NCI-H1694 (cell line): ENCODE measurements at places on chromosomes 5 and 9.
A peak's percentile ranks its signal among the peaks of the same experiment; 100 is the strongest.

GRCh38 chr5:147400881-147401280 is 109.0 kb downstream of the DPYSL3 start:
- DNase-seq: no peak

GRCh38 chr9:137237759-137238726 is 3.0 kb upstream of the TUBB4B start:
- no peak for DNase-seq

GRCh38 chr5:13572163-13572562 is 372.3 kb downstream of the DNAH5 start:
- no peak for DNase-seq

DNA sequence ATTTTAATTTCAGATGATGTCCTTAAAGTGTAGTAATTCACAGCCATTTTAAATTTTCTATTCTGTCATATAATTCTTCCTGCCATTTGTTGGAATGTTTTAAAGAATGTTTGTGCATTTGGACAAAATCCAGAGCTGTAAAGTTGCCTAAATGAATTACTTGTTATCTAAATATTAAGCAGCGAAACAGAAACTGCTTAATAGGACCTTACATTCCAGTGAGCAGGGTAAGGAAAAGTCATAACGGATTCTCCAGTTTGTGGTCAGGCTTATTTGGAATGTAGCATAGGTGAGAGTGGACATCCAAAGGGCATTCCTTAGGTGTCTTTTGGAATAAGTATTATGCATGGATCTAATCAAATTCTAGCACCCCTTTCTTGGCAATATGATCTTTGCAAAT is 410.4 kb upstream of the PTPRD start:
- no peak for DNase-seq

GRCh38 chr9:138105561-138106505 is 228.3 kb downstream of the CACNA1B start:
- DNase-seq: no peak

DNA sequence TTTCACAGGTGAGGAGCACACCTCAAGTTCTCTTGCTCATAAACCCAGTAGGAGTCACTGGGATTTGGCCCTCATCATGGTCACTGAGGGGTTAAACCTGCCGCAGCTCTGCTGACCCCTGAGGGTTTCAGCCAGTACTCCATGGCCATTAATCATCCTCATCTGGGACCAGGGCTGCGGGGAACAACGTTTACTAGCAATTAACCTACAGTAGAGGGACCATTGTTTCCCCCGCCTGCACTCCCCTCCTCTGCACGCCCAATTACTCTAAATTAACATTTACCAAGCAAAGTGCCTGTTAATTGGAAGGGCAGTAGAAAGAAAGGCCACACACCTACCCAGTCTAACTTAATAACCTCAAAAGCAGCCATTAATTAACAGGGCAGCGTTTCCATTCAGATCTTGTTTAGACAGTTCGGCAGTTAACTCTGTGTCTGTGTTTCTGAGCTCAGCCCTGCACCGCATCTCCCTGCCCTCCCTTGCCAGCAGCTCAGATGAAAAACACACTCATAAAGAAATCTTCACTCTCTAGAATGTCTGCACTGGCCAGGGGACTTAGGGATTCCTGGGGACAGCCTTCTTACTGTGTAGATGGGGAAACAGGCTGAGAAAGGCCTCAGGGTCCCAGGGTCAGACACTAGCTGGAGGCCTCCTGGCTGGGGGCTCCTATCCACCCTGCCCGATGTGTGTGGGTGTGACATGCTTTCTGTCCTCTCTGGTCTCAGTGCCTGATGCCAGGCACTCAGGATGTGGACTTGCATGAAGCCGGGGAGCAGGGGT is 51.6 kb downstream of the ALG2 start:
- peak; percentile 12 for DNase-seq

- no peak for DNase-seq
These were observed 27.5 kb downstream of the AMBP start for GRCh38 chr9:114050646-114051045.

- DNase-seq: no peak
These were observed 30.7 kb downstream of the AOPEP start for GRCh38 chr9:94757158-94757557.

GRCh38 chr9:125549891-125550885 is 156.8 kb downstream of the MAPKAP1 start:
- DNase-seq: no peak

GRCh38 chr5:26674846-26675245 is 363.5 kb downstream of the CDH9 start:
- no peak for DNase-seq

DNA sequence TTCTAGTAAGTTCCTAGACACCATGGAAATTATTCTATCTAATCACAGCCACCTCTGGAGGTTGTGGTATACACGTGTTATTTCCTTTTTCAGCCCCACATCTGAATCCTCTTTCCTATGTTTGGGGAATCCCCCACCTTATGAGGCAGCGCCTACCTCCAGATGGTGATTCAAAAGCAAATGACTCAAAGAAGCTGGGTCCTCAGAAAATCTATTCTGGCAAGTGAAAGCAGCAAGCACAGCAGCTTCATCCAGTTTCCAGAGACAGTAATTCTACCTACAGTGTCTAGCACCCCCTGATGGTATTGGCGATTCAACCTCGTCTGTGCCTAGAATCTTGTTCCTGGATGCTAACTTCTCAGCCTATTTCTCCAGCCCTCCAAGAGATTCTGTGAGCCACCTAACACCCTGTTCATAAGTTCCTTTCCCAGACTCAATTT is 43.0 kb downstream of the STRBP start:
- peak; percentile 18 for DNase-seq

GRCh38 chr5:125987677-125988255 is 435.4 kb upstream of the GRAMD2B start:
- DNase-seq: no peak

- no peak for DNase-seq
These were observed 28.1 kb downstream of the TERT start for GRCh38 chr5:1266791-1267190.

- no peak for DNase-seq
These were observed 68.5 kb downstream of the PTCD2 start for GRCh38 chr5:72388646-72389045.

GRCh38 chr5:145775411-145775810 is 59.7 kb downstream of the PRELID2 start:
- DNase-seq: no peak

DNA sequence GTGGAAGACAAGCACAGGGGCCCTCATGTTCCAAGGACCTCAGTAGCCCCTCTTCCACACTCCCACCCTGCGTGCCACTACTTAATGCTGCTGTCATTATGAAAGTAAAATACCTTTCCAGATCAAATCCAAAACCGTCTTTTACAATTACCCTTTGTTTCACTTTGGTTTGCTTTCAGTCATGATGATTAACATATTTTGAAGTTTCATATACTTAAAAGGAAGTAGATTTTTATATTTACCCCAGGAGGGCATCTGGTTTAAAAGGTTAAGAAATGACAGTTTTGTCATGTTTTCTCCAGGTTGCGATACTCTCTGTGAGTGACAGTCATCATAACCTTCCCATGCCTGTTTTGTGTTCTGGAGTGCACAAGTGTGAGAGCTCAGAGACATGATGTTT is 13.5 kb upstream of the MAP1B start:
- DNase-seq: no peak

GRCh38 chr9:117936185-117937130 is 232.3 kb downstream of the TLR4 start:
- peak; percentile 16 for DNase-seq

- DNase-seq: no peak
These were observed 21.8 kb upstream of the ORM1 start for GRCh38 chr9:114300846-114301797.

DNA sequence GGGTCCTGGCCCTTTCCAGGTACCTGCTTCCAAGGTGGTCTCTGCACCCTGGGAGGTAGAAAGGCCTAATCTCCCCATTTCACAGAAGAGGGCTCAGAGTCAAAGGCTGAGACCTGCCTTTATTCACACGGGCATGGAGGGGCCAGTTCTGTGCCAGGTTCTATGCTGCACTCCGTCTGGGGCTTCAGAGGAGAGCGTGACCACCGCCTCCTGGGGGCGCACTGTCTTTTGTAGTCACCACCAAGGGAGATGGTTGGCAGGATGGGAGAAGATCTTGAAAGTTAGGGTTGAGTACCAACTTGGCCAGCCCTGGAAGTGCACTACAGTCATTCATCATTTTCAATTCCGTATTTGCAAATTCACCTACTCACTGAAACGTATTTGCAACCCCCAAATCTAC is 23.7 kb upstream of the PRDM12 start:
- no peak for DNase-seq

DNA sequence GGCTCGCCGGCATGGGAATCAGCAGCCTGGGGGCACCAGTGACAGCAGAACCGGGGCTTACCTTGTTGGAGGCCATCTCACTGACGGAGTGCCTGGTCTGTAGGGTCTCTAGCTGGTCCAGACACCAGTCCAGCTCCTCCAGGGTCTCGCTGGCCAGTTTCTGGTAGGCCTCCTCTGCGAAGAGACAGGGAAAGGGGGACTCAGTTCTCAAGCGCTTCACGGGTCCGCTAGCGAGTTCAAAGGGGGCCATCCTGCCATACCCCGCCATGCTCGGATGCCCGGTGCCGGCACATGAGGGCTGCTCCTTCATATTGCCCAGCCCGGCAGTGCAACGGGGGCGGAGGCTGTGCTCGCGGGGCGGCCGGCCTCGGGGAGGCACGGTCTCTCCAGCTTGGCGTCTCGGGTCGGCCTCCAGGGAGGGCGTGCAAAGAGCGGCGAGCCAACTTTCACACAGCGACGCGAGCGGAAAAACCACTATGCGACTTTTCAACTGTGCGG is 456.0 kb downstream of the RAB3C start:
- no peak for DNase-seq

DNA sequence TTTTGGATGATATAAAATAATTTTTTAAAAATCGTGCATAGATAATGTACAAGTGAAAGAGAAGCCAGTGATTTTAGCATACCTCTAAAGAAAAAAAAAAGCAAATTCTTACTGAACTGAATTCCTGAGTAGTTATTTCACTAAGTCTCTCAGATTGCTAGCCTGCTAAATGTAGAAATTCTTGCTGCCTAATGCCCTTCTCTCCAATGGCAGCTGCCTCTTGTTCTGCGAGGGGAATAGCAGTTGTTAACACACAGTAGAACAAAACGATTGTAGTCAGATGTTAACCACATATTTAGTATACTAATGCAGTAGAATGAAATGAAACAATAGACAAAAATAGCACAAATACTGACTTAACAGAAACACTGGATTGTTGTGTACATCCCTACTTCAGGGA is 26.8 kb downstream of the SMAD5 start:
- DNase-seq: no peak

GRCh38 chr5:154287136-154287535 is 96.6 kb downstream of the GALNT10 start:
- DNase-seq: no peak

GRCh38 chr5:10123254-10123989 is 126.3 kb downstream of the ATPSCKMT start:
- no peak for DNase-seq

DNA sequence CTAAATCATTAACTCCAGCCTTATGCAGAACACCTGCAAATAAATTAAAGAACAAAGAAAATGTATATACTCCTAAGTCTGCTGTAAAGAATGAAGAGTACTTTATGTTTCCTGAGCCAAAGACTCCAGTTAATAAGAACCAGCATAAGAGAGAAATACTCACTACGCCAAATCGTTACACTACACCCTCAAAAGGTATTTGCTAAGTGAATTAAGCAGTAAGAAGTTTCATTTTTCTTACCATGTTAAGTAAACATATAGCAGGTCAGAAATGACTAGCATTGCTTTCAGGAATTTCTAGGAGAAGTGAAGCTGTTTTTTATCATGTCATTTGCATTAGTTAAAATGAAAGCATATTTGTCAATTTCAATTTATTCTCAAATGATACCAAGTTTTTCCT is 92.7 kb downstream of the MELK start:
- DNase-seq: no peak

DNA sequence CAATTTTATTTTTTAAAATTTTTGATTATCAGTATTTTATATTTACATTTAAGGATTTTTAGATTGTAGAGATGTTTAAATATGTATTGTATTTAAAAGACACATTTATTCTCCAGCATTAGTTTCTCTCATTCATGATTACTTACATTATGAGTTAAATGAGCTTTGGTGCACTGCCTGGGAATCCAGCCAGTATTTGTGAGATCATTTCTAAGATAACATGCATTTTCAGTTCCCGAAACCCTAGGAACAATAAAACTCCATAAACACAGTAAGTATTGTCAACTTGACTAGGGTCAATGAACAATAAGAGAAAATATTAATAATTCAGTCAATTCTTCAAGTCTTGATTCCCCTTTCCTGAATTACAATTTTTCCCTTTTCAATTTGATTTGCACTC is 403.3 kb downstream of the PLK2 start:
- DNase-seq: no peak

DNA sequence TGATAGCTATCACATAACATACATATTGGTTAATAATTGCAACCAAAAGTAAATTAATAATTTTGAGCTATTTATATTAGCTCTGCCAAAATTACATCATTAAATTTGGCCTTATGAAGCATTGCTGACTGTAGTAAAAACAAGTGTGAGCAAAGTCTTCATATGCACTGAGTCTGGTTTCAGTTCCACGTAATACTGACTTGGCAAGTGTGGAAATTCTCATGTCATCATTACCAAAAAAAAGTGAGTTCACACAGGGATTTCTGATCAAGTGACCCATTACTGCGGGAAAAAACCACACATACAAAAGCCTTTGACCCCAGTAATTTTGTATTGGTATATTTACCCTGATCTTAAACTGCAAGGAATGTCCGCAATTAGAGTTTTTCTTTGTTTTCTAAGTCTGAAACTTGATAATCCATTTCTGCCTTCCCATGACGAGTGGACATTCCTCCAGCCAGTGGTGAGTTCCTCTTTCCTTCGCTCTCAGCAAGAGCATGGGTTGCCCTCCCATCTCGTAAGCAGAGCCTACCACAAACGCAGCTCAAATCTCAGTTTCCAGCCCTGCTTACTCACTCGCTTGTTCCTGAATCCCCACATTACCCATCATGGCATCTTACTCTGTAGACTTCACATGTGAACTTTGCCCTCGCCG is 220.2 kb upstream of the DMRT1 start:
- no peak for DNase-seq

DNA sequence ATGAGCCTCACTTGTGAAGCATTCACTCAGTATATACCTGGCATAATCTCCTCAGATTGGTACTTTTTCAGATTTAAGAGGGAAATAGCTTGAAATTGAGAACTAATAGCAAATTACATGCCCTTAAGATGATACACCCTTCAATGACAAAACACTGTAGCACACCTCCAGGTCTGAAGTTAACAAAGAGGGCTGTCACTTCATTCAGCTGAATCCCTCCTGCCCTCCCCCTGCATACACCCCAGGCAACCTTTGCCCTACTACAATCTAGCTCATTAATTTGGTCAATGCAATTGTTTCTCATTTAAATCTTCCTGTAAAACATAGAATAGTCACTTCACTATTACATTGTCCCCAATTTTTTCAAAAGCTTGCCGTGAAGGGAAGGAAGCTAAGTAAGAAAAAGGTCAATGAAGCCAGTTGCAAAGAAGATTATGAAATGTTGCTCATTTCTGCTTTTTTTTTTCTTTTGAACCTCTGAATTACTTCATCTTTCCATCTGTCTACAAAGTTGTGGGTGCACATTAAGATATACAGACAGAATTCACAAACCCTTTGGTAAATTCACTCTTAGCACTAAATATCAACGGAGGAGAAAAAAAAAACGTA is 294.8 kb upstream of the PTGER4 start:
- DNase-seq: no peak

- DNase-seq: no peak
These were observed 46.9 kb downstream of the HACD4 start for GRCh38 chr9:20984506-20984905.

GRCh38 chr5:109962882-109963603 is 273.3 kb downstream of the MAN2A1 start:
- DNase-seq: no peak
